ENCODE measurements at places on chromosomes 12 and 14.

- no peak for DNase-seq
Measured at GRCh38 chr12:3295646-3296408, 195.2 kb upstream of the PRMT8 start.

- DNase-seq: peak; percentile 87
Measured at GRCh38 chr12:53047221-53048032, 2.4 kb upstream of the TNS2 start.

- no peak for DNase-seq
Measured at GRCh38 chr14:59017285-59017965, 171.0 kb upstream of the DAAM1 start.

GRCh38 chr14:33134975-33135374 is 196.3 kb downstream of the NPAS3 start:
- no peak for DNase-seq

DNA sequence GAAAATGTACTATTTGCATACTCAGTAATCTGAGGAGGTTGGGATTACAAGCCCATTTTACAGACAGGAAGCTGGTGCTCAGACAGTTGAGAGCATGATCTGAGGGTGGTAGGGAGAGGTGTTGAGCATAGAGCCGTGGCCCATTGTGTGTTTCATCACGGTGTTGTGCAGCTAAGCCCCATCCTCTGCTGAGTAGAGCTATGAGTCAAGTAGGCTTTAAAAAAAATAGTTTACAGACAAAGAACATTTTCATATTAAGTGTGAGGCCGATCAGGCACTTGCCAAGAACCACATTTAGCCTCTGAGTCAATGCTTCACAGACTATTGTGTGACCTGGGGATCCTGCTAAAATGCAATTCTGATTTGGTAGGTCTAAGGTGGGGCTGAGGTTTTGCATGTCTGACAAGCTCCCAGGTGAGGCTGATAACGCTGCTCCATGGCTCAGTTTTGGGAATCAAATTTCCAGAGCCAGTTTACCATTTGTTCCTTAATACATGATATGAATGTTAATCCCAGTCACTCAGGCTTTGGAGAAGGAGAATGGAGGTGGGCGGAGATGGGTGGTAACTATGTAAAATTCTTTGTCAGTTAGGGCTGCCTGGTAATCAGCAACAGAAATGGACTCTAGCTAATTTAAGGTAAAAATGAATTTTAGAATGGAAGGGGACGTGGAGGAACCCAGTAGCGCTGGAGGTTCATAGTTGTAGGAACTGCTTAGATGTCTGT is 22.2 kb downstream of the ZNF664 start:
- no peak for DNase-seq

Measured in C1 segment of cervical spinal cord (tissue), 14 donors.